ENCODE measurements at places on chromosomes 4 and X.

DNA sequence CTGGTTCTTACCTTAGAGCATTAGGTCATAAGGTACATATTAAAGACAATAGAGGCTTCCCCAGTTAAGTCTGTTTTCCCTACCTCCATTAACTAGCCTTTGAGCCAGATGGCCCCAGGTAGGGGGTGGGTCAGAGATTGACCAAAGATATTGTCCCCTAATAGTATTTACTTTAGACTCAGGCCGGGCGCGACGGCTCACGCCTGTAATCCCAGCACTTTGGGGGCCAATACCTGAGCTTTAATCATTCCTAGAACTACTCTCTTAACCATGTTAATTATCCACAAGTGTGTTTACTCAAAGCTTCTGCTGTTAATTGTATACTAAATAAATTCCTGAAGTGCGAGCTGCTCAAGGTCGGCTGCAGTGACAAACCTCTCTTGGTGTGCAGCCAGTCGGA, 28.0 kb upstream of the AMBN start:
- DNase-seq: no peak

DNA sequence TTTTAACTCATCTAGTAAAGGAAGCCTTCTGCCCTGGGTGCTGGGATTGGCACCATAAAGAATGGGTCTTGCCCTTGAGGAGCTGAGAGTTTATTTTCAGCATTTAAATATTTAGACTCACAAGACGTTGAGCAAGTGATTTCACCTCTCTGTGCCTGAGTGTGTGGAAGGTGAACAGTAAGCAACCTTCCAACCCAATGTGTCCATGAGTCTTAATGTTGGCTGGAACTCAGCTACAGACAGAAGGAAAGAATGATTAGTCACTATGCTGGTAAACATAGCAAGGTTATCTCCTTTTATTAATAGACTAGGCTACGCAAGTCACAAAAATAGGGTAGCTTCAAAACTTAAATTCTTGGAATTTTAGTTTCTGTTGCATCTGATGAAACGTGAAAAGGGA, 277.4 kb upstream of the GATB start:
- no peak for DNase-seq

- DNase-seq: no peak
Measured at GRCh38 chr4:89164400-89164799, 53.1 kb downstream of the TIGD2 start.

DNA sequence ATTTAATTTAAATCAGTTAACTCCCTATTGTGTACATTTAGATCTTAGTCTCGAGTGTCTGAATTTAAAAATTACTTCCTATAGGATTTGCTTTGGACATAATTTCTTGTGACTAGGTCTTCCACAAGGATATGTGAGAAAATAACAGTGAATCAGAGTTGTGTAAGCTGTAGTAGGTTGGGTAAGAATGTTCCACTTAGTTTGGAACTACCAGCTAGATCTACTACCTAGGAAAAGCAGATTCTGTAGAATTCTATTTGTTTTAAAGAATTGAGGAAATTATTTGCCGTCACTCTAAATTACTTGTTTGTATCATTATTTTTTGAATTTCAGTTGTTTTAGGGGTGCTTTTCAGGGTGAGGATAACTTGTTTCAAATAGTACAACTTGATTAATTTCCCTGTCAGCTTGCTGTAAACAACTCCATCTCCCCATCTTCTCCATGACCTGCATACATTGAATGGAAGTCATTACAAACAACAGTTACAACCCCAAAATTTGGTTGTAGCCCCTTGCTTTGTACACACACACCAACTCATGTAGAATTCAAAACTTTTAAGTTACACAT, 1.3 kb downstream of the MTHFD2L start:
- no peak for DNase-seq

DNA sequence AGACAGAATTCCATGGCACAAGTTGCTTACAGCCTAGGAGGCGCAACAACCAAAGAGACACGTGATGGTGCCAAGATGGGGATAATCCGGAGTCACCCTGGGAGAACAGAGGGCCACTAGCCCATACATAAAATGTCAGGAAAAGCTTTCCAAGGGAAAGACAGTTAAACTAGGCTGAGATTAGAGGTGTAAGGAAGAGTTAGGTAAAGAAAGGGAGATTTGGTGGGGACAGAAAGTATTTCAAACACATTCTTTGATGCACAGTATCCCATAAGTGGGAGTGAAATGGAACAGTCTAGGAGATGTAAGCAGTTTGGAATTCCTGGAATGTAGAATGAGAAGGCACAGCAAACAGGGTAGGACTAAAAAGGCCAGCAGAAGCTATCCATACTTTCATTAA, 860.9 kb upstream of the LCORL start:
- no peak for DNase-seq

DNA sequence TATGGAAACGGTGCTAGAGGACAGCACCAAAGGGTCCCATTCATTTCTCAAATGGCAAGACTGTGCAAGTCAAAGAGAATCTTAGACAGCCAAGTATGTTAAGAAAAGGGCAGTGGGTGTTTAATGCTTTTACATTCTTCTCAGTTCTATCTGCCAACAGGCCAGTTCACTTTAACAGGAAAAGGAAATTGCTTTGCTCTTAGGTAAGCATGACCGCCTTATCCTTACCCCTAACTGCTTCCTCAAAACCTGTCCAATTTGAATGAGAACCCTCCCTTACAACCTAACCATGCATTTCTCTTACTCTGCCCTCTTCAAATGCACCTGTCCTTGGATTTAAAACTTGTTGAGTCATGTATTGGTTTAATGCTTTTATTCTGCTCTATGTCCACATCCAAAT, 44.5 kb upstream of the BLTP1 start:
- no peak for DNase-seq

- no peak for DNase-seq
Measured at GRCh38 chr4:83009529-83009928, 1.1 kb downstream of the LIN54 start.

DNA sequence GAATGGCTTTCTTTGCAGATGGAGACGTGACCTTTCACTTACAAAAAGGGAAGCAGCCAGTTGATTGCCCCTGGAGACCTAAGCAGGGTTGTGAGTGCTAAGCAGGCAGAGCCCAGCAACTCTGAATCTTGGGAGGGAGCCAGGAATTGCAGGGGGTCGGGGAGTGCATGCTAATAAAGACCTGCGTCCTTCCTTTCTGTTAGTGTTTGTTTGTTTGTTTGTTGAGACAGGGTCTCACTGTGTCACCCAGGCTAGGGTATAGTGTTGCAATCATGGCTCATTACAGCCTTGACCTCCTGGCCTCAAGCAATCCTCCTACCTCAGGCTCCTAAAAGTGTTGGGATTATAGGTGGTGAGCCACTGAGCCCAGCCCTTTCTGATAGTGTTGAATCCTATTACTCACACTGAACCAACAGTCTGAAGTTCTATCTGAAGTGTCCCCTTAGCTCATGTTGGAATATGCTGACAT, 137.4 kb downstream of the CEP135 start:
- DNase-seq: peak; percentile 45

- DNase-seq: no peak
Measured at GRCh38 chr4:144955104-144955503, 142.9 kb downstream of the ANAPC10 start.

GRCh38 chrX:10377427-10377826, 220.7 kb downstream of the CLCN4 start:
- no peak for DNase-seq

GRCh38 chr4:99872570-99872969, 21.7 kb downstream of the LAMTOR3 start:
- DNase-seq: no peak

DNA sequence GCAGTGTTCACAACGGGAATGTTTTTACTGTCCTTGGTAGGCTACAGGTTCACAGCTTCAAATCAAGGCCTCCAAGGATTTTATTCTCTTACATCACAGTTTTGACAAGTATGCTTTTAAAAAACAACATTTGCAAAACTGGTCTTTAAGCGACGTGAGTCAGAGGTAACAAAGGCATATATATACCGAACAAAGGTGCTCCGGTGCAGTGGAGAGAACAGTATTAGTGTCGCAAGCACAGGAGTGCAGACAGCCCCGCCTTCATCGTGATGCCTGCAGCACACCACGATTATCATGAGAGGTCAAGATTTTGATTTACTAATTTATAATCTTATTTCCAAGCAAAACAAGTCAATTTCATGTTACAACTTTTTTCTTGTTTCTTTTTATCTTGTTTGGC, 90.8 kb downstream of the GATB start:
- no peak for DNase-seq

- no peak for DNase-seq
Measured at GRCh38 chrX:136115904-136116297, 31.4 kb upstream of the FHL1 start.

All from NCI-H446 (cell line).